ENCODE measurements at places on chromosomes 6 and 20.

GRCh38 chr6:160139420-160139851 lies 17.8 kb downstream of the SLC22A1 start:
- no peak for DNase-seq

DNA sequence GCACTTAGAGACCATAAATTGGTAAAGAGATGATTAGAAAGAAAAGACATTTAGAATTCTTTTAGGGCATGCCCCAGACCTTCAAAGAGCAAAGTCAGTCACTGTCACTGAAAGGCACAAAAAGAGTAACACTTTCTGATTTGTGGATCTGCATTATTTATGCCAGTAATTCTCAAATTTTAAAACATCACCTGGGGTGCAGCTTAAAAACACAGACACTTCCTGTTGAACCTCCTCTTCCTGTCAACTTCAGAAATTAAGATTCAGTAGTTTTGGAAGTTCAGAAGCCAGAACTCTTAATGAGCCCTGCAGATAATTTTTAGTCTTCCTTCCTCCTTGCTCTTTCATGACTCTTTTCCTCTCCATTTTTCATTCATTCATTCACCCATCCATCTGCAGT lies 137.5 kb downstream of the NRN1 start:
- no peak for DNase-seq

GRCh38 chr6:144283646-144284477 lies 1.3 kb upstream of the UTRN start:
- DNase-seq: no peak

DNA sequence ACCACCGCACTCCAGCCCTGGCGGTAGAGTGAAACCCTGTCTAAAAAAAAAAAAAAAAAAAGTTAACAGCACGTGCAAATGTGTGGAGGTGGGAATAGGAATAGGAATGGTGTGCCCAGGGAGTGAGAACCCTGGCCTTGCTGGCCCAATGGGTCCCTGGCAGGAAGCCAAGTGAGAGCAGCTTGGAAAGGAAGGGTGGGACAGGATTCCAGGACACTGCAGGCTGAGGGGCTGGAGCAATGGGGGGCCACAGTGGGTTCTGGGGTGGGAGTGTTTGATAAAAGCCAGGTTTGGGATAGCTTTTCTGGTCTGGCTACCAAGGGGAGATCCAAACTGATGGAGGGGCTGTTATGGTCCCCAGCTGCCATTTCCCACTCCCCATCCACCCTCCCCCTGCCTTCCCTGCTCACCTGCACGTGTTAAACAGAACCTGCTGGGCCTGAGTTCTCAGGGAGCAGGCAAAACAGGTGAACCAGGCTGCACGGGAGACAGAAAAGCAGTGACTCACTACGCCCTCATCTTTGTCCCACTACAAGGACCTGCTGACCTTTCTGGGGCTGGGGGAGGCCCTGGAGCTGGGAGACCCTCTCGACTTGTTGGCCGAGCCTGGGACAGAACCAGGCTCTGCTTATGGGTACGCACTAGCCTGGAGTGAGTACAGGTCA lies 3.3 kb downstream of the SUN5 start:
- no peak for DNase-seq

- DNase-seq: no peak
Observed at GRCh38 chr6:7087491-7087979, 20.2 kb upstream of the RREB1 start.

DNA sequence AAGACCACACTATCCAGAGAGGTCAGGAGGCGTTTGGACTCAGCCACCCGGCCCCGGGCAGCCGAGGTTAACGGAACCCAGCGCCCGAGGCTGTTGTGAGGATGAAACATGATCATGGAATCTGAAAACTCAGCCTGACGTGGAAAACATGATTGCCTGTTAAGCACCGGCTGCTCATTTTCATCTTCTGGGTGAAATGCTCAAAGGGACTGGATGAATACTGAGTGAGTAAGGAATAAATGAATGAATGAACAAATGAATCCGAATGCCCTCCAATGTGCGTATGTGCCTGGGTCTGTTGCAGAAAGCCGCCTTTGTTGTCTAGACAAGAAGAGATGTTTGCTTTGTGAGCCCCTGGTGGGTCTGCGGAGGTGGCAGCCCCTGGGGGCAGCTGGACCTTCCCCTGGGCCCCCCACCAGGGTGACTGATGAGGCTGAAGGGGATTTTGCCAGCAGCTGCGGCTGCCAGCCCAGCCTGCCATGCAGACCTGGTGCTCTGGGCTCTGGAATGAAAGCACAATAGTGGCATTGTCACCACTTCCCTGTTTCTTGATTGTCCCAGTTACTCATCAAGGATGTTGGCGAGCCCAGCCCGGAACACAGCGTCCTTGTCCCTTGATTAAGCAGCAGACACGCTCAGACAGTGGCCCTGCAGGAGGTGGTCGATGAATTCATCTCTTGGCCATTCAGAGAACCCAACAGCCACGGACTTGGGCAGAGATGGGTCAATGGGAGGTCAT lies 211.1 kb downstream of the ANKRD60 start:
- no peak for DNase-seq

GRCh38 chr6:99980741-99981140 lies 13.3 kb downstream of the MCHR2 start:
- no peak for DNase-seq

DNA sequence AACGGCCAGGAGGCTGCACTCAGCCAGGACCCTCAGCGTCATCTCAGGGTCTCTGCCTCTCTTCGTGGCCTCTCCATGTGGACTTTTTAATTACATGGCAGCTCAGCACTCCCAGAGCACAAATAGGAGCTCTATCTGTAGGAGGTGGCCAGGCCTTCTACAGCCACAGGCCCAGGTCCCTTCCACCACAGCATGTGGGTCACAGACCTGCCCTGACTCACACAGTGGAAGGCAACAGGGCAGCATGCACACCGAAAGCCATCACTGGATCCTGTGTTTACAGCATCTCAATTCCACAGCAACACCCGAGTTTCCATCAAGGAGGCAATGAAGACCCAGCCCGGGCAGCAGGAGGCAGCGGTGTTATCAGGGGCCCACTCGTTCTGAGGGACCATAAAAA lies 65.8 kb upstream of the CD93 start:
- no peak for DNase-seq

GRCh38 chr20:46735436-46735835 lies 26.0 kb downstream of the SLC2A10 start:
- no peak for DNase-seq

DNA sequence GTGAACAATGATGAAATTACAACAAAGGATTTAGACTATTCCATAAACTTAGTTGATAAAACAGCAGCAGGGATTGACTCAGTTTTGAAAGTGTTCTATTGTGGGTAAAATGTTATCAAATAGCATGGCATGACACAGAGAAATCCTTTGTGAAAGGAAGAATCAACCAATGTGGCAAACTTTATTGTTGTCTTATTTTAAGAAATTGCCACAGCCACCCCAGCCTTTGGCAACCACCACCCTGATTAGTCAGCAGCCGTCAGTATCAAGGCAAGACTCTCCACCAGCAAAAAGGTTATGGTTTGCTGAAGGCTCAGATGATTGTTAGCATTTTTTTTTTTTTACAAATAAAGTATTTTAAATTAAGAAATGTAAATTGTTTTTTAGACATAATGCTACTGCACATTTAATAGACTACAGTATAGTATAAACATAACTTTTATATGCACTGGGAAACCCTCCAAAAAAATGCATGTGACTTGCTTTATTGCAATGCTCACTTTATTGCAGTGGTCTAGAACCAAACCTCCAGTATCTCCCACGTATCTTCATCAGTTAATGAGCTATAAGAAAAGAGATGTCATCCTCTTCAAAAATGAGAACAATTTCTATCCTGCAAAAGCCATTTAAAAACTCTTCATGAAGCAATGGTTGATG lies 162.7 kb downstream of the SOBP start:
- DNase-seq: no peak

DNA sequence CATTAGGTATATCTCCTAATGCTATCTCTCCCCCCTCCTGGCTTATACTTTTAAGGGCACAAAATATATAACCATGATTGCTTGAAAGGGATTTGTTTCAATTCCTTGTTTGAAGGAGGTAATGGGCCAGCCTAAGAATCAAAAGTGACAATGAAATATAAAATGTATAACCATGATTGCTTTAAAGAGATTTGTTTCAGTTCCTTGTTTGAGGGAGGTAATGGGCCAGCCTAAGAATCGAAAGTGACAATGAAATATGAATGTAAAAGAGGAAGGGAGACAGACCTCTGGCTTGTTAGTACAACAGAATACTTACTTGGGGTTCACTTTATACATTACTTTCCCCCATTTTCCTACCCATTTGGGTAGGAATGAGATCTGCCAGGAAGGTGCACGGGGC lies 55.5 kb downstream of the FOXC1 start:
- no peak for DNase-seq

- no peak for DNase-seq
Observed at GRCh38 chr6:42095776-42096541, 45.6 kb downstream of the TAF8 start.

DNA sequence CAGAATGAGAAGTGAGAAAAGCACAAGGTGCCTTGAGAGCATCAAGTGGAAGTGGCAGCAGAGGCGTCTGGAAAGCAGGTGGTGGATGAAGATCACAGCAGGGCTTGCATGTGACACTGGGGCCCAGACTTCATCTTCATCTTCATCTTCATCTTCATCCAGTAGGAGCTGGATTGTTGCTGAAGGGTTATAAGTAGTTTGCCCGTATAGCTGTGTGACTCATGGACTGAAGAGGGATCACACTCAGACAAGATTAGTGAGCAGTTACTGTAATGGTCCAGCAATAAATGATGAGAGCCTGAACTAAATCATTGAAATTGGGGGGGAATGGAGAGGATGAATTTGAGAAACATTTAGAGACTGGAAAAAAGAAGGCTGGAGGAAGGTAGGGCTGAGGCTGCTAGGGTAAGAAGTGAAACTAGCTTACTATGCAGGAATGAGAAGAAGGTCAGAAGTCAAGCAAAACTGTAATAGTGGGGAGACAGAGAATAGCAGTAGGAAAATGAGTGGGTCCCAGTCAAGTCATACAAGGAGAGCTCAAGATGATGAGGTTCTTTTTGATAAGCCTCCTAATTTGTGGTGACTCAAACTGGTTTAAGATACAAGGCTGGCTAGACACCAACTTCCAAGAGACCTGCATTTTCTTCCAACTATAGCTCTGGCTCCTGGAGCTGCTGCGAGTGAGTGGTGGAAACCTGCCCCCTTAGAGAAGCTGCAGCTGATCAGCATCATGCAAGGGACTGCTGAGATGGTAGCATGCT lies 92.3 kb upstream of the BEND6 start:
- no peak for DNase-seq

- peak; percentile 41 for DNase-seq
Observed at GRCh38 chr20:25584905-25585704, at the start of gene NINL. NINL (minus strand) TSS chr20:25585531; CDS start chr20:25526587, 58,944 bp downstream.
